ENCODE measurements at places on chromosomes 13 and 19. TPM values are rescaled to one million over a fixed set of nuclear protein-coding genes. Genes with fewer than 3 reads are reported as not detected.

DNA sequence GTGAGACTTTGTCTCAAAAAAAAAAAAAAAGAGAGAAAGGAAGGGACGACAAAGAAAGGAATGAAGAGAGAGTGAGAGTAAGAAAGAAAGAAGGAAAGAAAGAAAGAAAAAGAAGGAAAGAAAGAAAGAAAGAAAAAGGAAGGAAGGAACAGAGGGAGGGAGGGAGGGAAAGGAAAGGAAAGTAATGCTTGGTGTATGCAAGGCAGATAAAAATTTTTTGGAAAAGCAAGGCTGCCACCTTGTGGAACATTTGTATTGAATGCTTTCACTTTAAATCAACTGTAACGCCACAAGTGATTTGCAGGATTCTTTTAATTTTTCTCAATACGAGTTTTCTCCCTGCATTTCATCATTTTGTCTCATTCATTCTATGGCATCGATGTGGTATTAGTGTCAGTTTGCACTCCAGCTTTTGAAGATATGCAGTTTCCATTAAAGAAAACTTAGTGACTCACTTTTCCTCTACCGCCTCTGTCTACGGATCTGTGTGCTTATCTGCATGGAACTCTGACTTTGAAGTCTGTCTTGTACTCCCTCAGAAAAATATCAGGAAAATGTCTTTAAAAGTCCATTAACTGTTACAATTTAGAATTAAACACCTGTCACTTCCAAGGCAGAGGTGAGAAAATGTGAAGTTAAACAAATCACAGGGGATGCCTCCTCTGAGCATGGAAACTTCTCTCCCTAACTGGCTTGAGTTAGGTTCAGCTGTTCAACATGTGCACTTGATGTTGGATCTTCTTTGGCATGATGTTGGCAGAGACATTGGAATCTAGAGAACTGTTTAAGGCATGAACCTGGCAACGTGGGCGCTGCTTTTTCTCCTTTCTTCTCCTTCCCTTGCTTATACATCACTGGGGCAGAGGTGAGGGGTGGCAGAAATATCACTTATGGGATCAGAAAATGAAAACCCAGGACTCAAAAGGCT is 20.0 kb upstream of the ZDHHC20 start:
- peak; percentile 69 for DNase-seq

The FPR1 gene
- polyA plus RNA-seq = 6.9 TPM

The CBLC gene
- polyA plus RNA-seq = not detected

DNA sequence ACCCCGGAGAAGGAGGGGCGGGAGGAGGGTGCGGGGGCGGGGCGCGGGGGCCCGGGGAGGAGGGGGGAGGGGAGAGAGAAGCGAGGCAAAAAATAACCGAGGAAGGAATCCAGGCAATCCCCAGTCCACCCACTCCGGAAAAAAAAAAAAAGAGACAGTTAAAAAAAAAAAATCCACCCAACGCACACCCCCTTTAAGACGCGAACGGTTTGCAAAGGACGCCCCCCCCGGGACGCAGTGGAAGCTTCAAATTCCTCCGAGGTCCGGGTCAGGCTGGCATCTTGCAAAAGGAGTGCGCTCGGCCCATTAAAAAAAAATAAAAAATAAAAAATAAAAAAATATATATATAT is at the start of gene CACNA1A:
Gene CACNA1A, minus strand, starts transcription at position 9 of the 350 bp plus-strand sequence. CDS start 255 bp downstream, outside the sequence.
- no peak for DNase-seq

DNA sequence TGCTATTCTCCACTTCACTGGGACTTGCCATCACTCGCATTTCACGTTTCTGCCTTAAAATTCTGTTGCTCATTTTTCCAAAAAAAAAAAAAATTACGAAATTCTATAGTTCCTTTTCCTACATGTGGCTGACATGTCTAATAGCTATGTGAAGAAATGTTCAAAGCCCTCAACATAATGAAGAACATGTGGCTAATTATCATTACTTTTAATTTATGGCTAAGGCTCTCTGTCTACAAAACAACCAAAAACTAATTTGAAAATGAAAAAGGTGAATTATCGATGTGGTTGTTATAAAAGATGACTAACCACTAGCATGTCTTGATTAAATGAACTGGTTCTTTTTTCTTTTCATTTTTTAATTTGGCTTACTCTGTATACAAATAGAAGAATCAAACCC is 940.0 kb downstream of the EFNB2 start:
- DNase-seq = no peak

GRCh38 chr13:43269037-43269481 is 245.7 kb downstream of the DNAJC15 start:
- DNase-seq = no peak

The FBXO27 gene
- 0.48 TPM for polyA plus RNA-seq

The RNF225 gene
- polyA plus RNA-seq = not detected

The EBI3 gene
- not detected for polyA plus RNA-seq

The ZNF350 gene
- polyA plus RNA-seq = 23.1 TPM

DNA sequence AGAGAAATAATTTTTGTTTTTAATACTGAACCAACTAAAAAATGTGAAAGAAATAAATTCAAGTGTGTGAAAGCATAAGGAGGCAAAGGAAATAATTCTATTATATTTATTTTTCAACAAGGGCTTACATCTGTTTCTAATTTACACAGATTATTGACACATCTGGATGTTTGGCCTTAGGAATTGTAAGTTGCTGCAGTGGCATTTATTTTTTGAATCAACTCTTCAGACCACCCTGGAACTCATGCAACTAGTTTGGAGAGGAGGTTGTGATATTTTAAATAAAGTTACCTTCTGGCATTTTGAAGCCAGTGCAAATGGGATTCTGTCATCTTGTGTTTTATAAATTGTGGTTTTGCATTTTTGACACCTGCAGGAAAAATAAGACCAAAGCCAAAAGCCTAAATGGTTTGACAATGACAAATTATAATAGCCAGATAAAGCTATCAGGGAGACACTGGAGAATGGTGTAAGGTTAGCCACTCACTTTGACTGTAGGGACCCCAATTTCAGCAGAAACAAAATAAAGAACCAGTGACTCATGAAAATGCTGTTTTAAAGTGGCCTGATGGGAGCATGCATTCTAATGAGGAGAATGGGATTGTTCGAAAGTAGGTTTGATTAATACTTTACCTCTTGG is 192.9 kb downstream of the KLF5 start:
- DNase-seq = no peak

DNA sequence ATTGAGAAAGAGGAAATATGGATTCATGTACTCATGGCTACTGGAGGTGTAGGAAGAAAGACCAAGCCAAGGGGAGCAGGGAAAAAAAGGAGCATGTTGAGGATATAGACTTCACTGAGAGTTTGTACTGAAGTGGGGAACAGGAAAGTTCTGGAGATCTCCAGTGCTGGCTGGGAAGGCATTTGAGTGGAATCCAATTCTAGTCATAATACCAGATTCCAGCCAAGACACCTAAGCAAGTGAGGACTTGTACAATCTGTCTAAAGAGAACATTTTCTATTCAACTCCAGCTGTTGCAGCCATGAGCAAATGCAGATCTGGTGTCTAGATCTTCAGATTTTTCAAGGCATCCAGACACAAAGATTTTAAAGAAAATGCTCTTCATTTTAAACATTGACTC is 412.5 kb downstream of the OXGR1 start:
- no peak for DNase-seq

- DNase-seq = no peak
These were observed 55.2 kb downstream of the ELF1 start for GRCh38 chr13:40963927-40964326.

The POSTN gene
- polyA plus RNA-seq = not detected

GRCh38 chr19:39631178-39631577 is 24.5 kb upstream of the LGALS16 start:
- DNase-seq = no peak

DNA sequence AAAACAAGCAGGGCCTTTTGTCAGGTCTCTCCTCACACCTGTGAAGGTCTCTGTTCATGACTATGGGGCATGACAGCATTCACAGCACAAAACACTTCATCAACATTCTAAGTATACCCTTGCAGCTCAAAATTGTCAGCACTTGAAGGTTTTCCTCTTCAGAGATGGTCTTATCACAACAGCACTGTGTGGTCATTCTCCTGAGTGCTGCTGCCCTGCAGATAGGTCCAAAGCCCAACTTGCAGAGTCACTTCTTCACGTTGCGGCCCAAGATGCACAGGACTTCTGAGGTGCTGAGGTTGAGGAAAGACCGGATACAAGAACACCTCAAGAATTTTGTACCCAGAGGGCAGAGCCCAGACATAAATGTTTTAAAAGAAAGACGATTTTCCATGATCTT is 574.5 kb downstream of the UQCRFS1 start:
- DNase-seq = no peak

The SLITRK5 gene
- polyA plus RNA-seq = 0.16 TPM

The TJP3 gene
- 0.34 TPM for polyA plus RNA-seq

DNA sequence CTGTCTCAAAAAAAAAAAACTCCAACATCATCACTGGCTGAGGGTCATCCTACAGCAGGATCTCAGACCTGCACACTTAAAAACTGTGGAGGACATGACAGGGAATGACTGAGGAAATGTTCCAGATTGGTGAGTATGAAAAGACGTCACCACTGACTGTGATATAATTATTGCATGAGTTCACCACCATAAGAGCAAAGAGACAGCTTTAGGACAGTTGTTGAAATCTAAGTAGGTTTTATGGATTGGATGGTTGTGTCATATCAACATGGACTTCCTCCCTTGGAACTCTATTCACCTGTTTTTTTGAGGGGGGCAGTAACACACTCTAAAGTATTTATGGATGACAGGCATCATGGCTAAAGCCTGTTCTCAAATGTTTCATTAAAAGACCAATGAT is 31.5 kb downstream of the KLF12 start:
- no peak for DNase-seq

The NCLN gene
- polyA plus RNA-seq = 55.2 TPM

DNA sequence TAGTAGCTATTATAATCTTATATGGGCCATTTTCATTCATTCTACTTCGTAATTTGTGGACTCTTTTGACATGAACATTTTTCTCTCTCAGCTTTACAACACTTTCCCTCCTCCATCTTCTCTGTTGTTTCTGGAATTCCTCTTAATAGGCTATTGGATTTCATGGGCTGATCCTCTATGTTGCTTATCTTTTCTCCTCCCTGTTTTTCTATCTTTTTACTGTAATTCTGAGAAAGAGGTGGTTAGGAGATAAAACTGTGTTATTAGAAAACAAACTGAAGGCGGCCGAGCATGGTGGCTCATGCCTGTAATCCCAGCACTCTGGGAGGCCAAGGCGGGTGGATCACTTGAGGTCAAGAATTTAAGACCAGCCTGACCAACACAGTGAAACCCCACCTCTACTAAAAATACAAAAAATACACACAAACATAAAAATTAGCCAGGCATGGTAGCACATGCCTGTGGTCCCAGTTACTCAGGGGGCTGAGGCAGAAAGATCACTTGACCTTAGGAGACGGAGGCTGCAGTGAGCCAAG is 188.1 kb downstream of the UGGT2 start:
- no peak for DNase-seq

GRCh38 chr13:38090913-38091312 is 221.3 kb upstream of the TRPC4 start:
- no peak for DNase-seq

The LSR gene
- polyA plus RNA-seq = 11.8 TPM

DNA sequence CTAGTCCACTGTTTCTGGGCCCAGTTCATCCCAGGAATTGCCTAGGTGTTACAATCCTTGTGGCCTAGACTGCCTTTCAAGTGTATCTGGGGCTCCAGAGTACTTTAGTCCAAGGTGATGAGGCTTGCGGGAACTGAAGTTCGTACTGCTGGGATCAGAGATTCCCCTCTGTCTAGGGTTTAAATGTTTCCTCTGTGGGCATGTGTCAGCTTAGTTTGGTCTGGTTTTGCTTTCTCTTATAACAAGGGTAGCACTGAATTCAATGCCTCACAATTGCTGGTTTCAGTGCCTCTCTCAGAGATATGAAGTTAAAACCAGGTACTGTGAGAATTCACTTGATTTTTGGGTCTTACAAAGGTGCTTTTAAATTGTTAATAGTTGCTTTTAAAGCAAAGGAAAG is 30.8 kb downstream of the RGCC start:
- DNase-seq = no peak

DNA sequence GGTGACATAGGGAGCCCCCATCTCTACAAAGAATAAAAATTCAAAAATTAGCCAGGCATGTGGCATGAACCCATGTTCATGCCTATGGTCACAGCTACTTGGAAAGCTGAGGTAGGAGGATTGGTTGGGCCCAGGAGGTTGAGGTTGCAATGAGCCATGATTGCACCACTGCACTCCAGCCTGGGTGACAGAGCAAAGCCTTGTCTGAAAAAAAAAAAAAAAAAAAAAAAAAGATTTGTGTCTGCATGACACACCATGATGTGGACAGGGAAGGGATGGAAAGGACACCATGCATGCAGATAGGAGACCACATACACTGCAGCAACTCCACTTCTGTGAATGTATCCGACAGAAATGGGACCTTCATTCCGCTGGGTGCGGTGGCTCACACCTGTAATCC is 34.0 kb upstream of the HOMER3 start:
- DNase-seq = no peak

The TLE6 gene
- polyA plus RNA-seq = 1.8 TPM

DNA sequence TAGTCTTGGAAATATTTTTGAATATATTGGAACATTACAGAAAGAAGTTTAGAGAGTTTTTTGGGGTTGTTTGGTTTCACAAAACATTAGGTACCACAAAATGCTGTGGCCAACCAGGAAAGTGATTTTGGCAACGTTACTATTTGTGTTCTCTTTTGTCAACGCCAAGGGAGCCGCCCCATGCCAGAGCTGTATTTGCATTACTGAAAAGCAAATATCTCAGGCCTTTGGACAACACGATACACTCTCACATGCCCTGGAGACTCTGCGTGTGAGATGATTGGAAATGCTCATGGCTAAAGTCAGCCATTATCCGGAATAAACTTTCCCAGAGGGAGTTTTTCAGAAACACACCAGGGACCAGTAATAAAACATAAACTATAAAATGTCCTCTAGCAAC is 324.6 kb downstream of the SHISA2 start:
- no peak for DNase-seq

DNA sequence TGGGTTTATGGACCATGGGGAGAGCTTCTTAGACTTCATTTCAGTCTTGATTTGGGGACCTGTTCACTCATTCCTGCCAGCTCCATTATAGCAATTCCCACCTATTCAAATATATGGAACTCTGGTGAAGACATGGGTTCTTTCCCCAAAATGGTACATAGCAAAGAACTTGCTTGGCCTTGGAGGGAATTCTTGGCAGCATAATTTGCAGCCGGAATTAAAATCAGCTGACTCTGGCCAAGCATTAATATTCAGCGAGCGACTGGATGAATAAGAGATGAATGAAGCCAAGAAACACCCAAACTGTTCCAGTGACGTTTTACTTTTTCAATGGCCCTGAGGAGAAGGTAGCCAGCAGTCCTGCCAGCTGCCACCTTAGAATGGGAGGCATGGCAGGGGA is 88.4 kb upstream of the SOX1 start:
- no peak for DNase-seq

All from immature natural killer cell (primary cell).